ENCODE measurements at places on chromosomes 2 and 18.
A peak's percentile ranks its signal among the peaks of the same experiment; 100 is the strongest.

GRCh38 chr2:63555931-63556330, 32.3 kb downstream of the WDPCP start:
- DNase-seq: no peak

DNA sequence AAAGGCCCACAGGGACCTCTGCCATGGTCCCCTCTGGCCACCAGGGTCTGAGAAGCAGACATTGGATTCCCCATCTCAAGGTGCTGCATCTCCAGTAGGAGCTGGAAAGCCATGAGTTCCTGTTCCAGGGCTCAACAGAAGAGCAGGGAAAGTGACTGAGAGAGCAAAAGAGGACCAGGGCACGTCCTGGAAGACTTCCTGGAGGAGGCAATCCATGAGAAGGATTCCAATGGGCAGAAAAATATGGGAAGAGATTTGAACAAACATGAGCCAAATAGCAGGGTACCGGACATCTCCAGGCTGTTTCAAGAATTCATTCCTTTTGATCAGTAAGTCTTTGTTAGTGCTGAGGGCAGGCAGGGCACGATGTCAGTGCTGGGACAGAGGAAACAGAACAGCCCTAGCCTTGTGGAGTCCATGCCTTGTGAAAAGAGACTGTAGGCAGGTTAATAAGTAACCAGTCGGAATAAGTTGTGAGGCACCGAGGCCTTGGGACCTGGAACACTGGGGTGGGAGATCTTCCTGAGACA, 72.8 kb upstream of the TWIST2 start:
- DNase-seq: no peak

DNA sequence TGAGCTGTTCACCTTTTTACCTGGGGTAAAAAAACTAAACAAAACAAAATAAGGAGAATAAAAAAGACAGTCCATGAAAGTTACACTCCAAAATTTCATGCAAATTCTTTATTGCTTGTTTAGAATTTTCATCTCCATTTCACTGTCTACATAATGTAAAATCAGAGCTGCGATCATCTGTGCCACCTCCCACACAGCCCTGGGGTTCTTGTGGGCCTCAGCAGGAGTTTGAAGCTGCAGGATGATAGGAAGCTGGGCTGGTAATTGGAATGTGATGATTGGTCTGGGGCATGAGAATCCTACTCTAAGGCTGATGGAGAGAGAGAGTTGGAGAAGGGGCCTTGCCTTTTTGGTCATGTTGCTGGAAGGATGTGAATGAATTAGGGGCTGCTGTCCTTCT, 4.2 kb upstream of the LHCGR start:
- DNase-seq: no peak

DNA sequence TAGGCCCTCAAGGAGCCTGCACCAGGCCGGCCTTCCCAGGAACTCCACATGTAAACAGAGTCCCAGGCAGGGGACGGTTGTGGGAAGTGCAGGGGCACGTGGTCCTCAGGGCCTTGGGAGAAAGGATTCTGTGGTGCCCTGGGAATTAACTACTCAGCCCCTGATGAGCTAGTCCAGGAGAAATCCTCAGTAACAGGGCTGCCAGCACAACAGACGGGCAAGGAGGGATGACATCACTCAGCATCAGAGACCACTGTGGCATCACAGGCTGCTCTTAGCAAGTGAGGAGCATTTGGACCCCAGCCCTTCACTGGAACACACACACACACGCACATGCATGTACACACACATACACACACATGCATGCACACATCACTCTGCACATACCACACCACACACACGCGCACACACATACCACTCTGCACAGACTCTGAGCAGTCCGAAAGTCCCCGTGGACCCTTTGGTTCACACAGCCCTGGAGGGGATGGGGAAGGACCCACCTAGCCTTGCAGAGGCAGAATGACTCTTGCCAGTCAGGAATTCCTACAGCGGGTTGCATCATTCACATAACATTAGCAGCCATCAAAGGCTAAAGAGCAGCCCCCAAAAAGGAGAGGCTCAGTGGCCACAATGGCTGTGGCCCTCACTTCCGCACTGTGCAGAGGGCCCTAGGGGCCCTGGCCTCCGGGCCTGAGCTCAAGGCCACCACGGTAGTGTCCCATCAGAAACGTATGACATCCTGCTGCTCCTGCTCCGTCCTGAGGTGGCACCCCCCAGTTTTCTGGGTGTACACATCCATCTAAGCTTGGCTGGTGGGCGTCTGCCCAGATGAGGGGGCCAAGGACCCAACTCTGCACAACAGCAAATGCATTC, 1.9 kb upstream of the NMUR1 start:
- DNase-seq: no peak

DNA sequence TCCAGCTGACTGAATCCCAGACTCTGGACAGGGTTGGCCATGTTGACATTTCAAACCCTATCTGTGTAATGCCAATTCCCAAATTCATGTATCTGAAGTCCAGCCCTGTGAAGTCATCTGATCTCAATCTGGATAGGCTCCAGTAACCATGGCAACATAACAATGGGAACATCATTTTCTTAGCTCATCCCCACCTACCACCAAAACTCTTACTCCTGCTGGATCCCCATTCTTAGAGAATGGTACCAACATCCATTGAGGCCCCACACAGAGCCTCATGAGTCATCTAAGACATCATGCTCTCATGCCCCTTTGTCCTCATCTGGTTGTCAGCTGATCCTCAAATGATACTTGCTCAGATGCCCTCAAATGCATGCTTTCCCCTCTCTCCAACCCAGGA, 58.9 kb upstream of the TEX51 start:
- DNase-seq: no peak

DNA sequence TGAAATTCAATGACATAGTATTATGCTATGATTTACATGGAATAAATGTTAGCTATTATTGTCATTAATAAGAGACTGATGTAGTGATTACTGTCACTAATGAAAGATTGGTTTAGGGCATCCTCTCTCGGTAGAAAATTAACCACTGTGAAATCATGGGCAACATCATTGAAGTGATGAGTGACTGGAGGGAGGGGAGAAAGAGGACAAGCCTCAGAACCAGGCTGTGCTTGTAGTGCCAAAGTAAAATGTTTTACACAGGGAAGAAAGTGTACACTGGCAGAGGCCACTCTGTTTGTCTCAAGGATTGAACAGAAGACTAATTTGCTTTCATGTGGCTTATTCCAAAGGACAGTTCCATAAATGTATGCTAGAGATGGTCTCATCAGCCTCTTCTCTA, 456.2 kb upstream of the TCF4 start:
- no peak for DNase-seq

- no peak for DNase-seq
Measured at GRCh38 chr2:159146996-159147666, 139.4 kb downstream of the WDSUB1 start.

GRCh38 chr2:178829299-178829960, 22.2 kb upstream of the TTN start:
- no peak for DNase-seq

GRCh38 chr2:144832048-144832447, 312.1 kb upstream of the ZEB2 start:
- no peak for DNase-seq

DNA sequence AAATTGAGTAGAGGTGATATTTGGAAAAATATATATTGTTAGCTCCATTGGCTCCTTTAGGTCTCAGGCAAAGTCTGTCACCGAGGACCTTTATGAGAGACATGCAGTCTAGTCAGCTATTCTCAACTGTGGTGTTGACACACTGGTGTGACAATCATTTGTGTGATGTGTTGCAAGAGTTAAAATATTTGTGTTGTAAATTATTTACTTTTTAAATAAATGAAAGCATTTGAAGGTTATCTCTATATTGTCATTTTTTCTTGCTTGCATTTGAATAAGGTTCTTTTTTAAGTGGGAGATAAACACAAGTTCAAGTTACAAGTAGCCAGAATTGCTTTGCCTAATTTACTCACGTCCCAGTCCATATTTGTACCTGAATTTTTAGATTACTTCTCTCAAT, 4.3 kb downstream of the REL start:
- no peak for DNase-seq

GRCh38 chr2:98487806-98488189, 43.1 kb downstream of the INPP4A start:
- DNase-seq: peak; percentile 21

DNA sequence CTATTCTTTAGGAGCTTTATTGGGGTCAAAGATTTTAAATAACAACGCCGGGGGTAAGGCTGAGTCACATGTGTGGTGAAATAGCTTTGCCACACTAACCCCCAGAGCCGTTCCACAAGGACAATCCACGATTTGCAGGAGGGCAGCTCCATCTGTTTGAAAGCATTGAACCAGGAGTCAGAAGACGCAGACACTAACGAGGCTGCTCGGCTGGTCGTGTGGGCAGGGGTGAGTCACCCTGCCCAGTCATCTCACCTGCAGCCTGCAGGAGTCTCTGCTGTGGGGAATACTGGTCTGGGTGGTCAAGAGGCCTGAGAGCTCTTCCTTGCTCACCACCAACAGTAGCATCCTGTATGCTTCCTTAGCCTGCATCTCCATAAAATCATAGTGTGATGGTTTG, 149.2 kb upstream of the NCK2 start:
- DNase-seq: no peak

DNA sequence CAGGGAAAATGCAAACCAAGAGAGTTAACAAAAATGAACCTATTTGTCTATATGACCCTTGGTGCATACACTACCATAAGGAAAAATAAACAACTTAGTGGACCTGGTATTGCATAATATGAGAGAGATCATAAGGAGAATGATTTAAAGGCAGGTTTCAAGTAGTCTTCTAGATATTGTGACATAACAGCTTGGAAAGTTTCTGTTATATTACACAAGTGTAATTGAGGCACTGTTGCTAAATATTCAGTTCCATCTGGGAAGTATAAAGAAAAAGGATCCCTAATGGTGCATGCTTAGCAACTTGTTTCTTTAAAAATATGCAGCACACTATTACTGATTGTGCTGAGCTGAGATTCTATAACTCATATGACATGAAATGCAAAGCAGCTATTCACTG, 252.2 kb upstream of the SPHKAP start:
- no peak for DNase-seq

- no peak for DNase-seq
Measured at GRCh38 chr2:74357627-74358026, 14.4 kb upstream of the SLC4A5 start.

DNA sequence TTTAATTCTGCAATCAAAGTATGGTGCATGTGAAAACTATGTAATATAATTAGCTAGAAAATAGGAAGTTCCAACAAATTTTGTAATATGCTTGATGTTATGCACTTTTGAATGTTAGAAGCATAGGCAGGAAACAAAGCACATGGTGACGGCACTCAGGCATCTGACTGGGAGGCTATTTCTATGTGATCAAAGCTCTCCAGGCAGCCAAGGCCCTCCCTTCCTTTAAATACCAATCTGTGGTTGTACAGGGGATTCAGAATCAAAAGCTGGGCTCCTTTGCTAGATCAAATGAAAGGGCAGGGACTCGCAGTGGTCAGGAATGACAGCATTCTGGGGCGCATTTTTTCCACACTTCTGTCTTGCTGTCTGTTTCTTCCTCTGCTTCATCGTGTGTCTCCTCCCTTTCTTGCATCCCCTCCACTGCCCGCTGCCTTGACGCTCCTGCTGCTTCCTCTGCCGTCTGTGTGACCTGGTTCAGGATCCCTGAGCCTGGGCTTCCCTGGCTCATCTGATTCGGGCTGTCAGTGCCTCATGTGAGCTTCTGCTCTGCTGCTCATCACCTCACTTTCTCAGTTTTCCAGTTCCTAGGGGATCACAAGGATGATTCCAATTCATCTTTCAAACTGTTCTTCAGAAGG, 30.9 kb downstream of the TMEM182 start:
- DNase-seq: no peak

DNA sequence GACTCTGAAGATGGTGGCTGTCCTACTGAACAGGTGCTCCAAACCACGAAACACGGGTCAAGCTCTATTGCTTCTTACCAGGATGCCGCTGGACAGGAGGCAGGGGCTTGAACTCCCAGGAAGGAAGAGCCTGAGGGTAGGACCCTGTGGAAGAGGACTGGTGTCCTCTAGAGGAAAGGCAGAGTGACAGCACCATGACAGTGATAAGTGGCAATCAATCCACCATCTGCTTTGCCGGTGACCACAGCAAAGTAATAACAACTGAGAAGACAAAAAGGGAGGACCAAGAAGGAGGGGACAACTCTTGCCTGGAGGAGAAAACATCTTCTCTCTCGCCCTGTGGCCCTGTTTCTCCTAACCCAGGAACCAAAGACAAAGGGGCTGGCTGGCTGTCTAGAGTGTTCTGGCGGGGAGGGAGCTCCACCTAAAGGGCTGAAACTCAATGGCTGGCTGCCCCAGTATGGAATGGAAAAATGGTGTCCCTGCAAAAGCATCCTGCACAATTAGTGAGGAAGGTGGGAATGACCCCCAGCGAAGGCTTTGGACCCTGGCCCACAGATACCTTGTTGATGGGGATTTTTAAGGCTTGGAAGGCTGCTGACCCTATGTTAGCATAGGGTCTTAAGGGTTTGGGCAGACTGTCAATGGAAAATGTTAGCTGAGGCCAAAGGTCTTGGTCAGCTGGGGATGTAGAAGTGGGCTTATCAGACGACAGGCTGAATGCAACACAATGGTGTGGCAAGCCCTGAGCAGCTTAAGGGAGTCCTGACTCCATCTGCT, 35.4 kb downstream of the PROC start:
- DNase-seq: no peak

DNA sequence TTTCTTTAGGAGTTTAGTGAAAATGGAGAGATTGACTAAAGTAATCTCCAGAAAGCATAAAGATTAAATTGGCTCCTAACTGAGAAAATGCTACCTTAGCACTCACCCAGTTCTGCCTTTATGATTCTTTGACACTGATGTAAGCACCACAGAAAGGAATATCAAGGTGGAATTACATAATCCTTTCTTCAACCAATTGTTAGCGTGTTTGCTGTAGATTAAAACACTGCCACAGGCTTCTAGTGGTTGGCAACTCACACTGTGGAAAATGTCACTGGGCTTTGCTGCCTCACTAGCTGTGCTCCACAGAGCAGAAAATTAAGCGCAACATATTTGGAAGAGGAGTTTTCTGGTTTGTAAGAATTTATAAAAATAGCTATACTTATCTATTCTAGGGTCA, 104.1 kb downstream of the DLGAP1 start:
- no peak for DNase-seq

GRCh38 chr2:167049659-167050058, 161.4 kb downstream of the XIRP2 start:
- no peak for DNase-seq

DNA sequence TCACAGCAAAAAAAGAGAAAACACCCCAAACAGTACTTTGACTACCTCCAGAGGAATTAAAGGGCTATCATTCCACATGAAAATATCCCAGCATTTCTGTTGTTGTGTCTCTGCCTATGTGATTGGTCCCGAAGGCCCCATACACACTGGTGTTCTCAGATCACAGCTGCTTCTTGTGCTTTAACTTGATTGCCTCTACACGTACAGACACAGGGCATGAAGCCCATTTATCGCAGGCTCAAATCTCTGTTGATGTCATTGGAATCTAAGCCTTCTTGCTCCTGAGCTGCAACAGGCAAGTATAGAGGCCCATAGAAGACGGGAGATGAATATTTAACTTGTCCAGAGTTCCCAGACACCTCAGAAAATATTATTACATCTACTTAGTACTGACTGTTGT, 405.2 kb downstream of the NCKAP5 start:
- no peak for DNase-seq
